Osteocyte (in vitro differentiated cells): ENCODE measurements at places on chromosomes 11 and 22. TPM values are rescaled to one million over a fixed set of nuclear protein-coding genes. Genes with fewer than 3 reads are reported as not detected.
A peak's percentile ranks its signal among the peaks of the same experiment; 100 is the strongest.

- no peak for DNase-seq
These were observed 111.1 kb downstream of the TP53I11 start for GRCh38 chr11:44839458-44840084.

GRCh38 chr22:44968736-44969135 is 41.1 kb downstream of the PHF21B start:
- DNase-seq = no peak

DNA sequence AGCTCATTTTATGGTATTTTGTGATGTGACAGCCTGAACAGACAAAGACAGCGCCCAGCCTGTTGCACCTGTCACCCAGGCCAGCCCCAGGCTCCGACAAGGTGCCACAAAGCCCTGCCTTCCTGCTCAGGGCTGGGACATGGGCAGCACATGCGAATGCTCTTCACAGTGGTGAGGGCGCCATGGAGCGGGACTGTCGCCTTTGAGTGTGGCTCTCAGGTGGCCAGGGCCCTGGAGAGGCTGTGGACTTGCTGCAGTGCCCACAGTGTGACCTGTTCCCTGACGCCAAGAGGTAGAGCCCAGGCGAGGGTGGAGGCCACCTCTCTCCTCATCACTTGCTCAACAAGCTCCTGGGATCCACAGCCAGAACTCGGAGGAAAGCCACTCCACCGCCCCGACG is 346.3 kb downstream of the SHANK2 start:
- no peak for DNase-seq

GRCh38 chr11:46639197-46639839 is 22.0 kb downstream of the ATG13 start:
- DNase-seq = no peak

Gene HTR3B
- total RNA-seq = not detected in 2 replicates

- DNase-seq = no peak
These were observed 49.1 kb downstream of the EMSY start for GRCh38 chr11:76493626-76494539.

- DNase-seq = no peak
These were observed 21.9 kb downstream of the CARS1 start for GRCh38 chr11:3035333-3035732.

DNA sequence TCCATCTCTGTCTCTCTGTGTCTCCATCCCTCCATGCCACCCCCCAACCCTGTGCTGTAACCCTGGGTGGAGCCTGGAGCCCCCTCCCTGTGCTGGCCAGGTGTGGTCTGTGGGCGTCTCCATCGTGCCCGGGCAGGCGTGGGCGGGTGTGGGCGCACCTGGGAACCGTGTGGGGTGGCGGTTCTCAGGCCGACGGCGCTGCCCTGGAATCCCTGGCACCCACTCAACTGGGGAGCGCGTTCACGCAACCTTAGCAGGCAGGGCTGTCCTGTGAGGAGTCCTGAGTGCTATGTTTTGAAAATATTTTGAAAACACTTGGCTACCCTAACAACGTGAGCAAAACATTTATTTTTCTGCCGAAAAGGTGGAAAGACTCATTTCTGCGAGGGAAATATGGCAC is 4.7 kb downstream of the TNNT3 start:
- DNase-seq = no peak

GRCh38 chr11:63889344-63889743 is 27.6 kb downstream of the RCOR2 start:
- no peak for DNase-seq

DNA sequence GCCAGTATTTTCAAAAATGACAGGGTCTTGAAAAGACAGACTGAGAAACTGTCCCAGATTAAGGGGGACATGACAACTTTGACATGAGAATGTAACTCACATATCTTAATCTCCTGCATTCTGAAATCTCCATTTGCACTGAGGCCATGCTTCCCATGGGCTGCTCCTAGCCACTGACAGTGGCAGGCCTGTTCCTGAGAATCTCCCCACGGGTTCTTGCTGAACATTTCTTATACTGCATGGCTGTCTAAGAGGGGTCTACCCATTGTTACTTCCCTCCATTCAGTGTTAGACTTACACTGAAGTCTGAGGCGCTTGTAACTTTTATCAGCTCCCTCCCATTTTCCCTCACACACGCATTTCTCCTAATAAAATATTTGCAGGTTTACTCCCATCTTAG is 1.5 kb downstream of the CEP295 start:
- DNase-seq = no peak

DNA sequence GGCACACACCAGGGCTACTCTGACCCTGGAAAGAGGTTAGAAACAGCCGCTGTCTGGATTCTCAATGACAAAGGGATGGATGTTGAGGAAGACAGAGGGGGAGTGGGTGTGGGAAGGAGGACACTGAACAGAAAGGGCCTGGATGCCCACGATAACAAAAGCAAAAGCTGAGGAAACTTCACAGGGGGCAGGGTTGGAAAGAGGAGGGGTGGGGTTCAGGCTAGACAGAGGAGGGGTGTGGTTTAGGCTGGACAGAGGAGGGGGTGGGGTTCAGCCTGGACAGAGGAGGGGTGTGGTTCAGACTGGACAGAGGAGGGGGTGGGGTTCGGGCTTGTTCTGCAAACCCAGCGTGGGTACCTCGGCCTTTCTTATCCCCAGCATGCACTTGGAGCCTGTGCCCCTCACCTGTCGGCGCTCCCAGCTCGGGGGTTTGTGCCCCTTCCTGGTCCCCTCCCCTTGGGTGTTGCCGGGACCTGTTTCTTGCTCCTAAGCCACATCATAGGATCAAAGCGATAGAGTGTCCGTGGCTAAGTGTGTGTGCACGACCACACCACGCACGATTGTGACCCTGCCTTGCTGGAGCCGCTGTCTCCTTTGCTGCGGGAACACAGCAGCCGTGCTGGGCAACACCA is 75.6 kb downstream of the BRD1 start:
- no peak for DNase-seq

Gene TBX10
- total RNA-seq = not detected in 2 replicates

GRCh38 chr11:76394411-76394810 is 13.3 kb downstream of the GVQW3 start:
- DNase-seq = no peak

Gene PPP6R2
- total RNA-seq = 62.4 and 62.6 TPM in 2 replicates

Gene MS4A6A
- total RNA-seq = not detected in 2 replicates

Gene TREH
- total RNA-seq = not detected in 2 replicates

Gene GDPD4
- total RNA-seq = not detected in 2 replicates

- no peak for DNase-seq
These were observed 2.4 kb downstream of the LTBP3 start for GRCh38 chr11:65555693-65556231.

DNA sequence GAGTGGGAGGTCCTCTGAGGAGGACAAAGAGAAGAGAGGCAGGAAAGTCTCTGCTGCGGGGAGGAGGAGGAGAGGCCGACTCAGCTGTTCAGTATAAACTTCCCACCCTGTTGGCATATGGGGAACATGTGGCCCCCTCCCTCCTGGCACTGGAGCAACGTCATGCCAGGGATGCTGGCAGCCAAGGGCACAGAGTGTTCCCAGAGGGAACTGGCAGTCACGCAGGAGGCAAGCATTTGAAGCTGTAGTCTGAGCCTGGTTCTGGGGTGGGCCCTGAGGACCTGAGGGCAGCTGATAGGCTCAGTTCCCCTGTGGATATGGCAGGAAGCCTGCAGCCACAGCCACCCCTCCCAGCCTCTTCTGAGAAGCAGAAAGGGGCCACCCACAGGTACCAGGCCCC is 67.1 kb upstream of the TSPAN18 start:
- DNase-seq = no peak

Gene GAS2L1
- 21.6 and 22.3 TPM in 2 replicates for total RNA-seq

- DNase-seq = no peak
These were observed 649 bp downstream of the SELENOO start for GRCh38 chr22:50201191-50202129.

- DNase-seq = peak; percentile 59
These were observed 9.0 kb downstream of the CSNK2A3 start for GRCh38 chr11:11344045-11344444.

Gene OR6A2
- total RNA-seq = 0.08 TPM in 1 of 2 replicates, not detected in the other
